Activated T-helper 17 cell treated with anti-CD3 and anti-CD28 coated beads, Interleukin-2, amount 50 U/mL, for 72 hours (primary cell): ENCODE measurements at places on chromosomes 13 and 19. TPM values are rescaled to one million over a fixed set of nuclear protein-coding genes. Genes with fewer than 3 reads are reported as not detected.

The GJB6 gene
- total RNA-seq: 16.8 TPM

The RASGRP4 gene
- 21.8 TPM for total RNA-seq

The KLK10 gene
- total RNA-seq: not detected

The FGF21 gene
- total RNA-seq: not detected

The CDX2 gene
- not detected for total RNA-seq
